Ecto neural progenitor cell (in vitro differentiated cells): ENCODE measurements at places on chromosomes 2 and 18.
A peak's percentile ranks its signal among the peaks of the same experiment; 100 is the strongest.

DNA sequence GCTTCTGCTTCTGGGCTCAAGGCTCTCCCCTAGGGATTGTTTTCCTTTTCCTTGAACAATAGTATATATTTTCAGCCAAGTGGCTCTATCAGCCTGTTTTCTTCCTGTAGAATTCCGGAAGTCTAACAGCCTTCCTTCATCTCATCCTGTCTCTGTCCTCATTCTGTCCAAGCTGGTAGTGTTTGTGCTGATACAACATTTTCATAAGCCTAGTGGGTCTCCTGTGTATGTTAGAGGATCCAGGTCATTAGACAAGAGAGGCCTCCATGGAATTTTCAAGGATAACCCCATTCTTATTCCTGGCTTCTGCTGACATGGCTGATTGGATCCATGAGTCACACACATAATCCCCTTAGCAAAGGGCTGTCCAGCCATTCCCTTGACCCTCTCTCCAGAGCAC lies 467.6 kb downstream of the PTPRM start:
- no peak for DNase-seq

- DNase-seq = peak; percentile 56
Observed at GRCh38 chr2:199603721-199604291, 146.1 kb upstream of the SATB2 start.

- DNase-seq = no peak
Observed at GRCh38 chr2:96241227-96241626, 24.6 kb downstream of the TMEM127 start.

DNA sequence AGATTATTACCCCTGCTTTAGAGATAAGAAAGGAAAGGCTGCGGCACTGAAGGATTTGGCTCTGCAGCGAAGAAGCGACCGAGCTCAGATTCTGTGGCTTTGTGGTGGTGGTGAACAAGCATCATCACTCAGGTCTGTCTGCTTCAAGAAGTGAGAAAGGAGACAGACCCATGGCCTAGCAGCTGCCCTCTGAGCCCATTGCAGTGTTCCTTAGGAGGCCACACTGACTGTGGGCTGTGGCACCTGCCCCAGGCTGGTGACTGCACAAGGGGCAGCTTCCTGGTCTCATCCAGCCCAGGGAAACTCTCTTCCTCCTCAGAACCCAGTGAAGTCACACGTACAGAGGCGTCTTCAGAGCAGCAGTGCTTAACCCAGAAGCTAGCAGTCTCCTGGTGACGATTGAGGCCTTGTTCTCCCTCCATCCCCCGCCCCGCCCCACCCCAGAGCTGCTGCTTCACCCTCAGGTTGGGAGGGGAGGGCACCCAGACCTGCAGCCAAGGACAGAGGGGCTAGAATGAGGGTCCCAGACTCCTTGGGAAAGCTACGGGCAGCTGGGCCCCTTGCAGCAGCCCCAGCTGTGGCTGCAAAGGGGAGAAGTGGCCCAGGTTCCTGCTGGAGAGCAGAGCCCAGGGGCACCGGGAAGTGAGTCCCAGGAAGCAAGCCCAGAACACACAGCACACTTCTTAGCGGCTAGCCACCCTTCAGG lies 22.2 kb downstream of the BIN1 start:
- no peak for DNase-seq

GRCh38 chr2:230520875-230521155 lies 104.8 kb downstream of the SP100 start:
- DNase-seq = no peak

DNA sequence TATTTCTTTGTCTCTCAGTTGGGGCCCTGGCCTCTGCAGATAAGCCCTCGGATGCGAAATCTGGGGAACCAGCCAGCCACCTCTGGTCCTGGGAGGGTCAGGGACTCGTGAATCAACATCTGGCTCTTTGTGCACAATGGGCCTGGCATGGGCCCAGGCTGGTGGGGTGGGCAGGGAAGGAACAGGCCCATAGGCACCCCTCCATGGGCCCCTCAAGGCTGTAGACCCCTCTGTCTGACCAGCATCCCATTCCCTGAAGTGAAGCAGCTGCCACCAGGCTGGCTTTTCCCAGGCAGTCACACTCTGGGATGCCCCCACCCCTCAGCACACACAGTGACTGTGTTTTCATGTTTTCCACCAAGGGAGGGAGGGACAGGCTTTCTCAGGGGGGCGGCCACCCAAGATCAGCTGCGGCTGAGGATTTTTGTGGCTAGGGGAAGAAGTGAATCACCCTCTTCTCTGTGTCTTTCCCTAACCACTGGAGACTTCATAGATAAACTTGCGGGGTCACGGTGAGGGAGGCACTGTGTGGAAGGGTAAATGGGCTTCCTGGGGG lies 166.0 kb downstream of the AGAP1 start:
- DNase-seq = no peak

DNA sequence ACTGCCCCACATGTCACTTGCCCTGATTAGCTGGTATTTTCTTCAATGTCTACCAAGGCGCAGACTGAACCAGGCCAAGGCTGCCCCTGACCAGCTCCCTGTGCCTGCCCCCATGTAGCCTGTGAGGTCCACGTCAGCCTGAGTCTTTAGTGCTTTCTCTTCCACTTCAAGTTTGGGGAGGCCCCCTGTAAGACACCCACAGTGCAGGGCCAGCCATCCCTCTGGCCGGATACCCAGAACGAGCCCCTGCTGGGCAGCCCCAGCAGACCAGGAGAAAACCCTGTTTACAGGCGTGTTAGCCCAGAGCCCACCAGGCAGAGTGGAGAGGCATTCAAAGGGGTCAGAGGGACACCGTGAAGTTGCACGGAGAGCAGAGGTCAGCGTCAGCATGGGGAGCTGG lies 92.4 kb downstream of the TFCP2L1 start:
- no peak for DNase-seq

DNA sequence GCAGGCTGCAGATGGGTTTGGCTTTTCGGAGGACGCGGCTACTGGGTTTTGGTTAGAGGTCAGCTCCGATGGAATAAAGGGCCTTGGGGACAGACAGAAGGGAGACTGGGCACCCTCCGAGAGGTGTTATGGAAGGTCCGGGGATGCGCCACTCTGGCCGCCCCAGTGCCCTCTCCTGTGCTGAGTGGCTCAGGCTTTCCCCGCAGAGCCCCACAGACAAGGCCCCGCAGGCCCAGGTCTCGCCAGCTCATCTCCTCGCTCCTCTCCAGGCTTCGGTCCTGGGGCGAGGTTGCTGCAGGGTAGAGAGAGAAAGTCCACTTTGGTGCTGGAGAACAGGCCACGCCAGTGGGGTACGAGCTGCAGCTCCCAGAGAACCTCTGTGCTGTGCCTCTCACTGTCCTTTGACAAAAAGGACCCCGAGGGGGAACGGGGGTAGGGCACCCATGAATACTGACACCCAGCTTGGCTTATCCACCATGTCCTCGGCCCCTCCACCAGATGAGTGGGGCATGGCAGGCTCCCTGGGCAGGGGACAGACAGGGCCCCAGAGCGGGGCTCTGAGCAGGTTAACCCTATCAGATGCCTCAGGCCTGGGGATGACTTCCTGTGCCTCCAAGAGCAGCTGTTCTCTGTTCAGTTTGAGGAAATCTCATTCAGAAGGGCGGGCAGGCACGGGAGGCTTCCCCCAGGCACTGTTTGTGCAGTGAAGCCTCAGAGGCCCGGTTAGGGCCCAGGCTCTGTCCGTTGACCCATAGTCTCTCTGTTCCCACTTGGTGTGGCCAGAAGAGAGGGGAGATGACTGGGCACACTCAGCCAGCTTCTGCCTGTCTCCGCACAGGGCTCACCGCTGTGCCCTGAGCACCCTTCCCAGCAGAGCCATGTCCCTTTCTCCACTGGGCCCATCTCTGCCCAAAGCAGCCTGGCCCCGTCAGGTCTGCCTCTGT lies 15.7 kb upstream of the CNNM3 start:
- DNase-seq = no peak

- no peak for DNase-seq
Observed at GRCh38 chr2:29134933-29135332, 19.7 kb downstream of the CLIP4 start.

GRCh38 chr2:21044694-21045371 lies 960 bp upstream of the APOB start:
- no peak for DNase-seq

DNA sequence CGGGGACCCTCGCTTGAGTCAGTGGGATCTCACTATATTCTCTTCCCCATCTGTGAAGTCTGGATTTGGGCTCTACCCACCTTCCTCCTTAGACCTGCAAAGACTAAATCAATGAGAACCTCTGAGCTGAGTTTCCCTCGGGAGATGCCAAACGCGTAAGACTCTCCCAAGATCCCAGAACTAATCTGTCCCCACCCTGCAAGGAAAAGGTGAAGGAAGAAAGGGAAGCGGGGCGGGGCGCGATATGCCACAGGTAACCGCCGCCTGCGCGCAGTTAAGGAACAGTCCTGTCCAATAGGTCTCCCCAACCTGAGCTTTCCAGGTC lies 780 bp downstream of the SRD5A2 start:
- no peak for DNase-seq

DNA sequence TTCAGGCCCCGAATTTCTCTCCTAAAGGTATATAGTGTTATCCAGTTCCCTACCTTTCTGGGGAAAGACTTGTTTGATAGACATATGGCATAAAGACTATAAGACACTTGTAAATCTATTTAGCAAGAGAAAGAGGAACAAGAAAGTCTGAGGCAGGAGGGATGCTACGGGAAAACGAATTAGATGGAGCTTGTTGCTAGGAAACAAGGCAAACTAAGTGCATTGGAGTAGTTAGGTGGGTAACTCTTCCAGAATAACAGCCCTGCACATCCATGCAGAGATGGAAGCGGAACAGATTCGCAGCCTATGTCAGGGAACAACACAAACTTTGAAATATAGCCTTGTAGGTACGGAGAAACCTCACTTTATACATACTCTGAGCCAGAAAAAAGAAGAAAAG lies 810.3 kb upstream of the CRIM1 start:
- no peak for DNase-seq

GRCh38 chr2:89767572-89768435 lies 1076.3 kb downstream of the RPIA start:
- no peak for DNase-seq

GRCh38 chr18:23618862-23619387 lies 32.6 kb upstream of the NPC1 start:
- peak; percentile 74 for DNase-seq

DNA sequence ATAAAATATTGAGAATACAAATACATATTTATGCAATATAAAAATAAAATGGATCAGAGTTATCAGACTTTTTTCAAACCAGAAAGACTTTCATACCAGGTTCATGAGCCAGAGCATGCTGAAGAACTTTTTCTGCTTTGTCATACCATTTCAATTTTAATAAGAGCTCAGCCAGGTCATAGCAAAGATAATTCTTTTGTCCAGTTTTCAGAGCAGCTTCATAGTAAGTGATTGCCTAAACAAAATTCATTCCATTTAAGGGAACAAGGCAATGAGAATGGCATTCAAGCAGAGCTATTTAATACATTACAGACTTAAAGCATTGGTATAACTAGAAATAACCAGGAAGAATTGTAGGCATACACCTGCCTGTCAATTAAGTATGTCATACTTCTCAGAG lies 42.3 kb downstream of the TTC21B start:
- DNase-seq = no peak

DNA sequence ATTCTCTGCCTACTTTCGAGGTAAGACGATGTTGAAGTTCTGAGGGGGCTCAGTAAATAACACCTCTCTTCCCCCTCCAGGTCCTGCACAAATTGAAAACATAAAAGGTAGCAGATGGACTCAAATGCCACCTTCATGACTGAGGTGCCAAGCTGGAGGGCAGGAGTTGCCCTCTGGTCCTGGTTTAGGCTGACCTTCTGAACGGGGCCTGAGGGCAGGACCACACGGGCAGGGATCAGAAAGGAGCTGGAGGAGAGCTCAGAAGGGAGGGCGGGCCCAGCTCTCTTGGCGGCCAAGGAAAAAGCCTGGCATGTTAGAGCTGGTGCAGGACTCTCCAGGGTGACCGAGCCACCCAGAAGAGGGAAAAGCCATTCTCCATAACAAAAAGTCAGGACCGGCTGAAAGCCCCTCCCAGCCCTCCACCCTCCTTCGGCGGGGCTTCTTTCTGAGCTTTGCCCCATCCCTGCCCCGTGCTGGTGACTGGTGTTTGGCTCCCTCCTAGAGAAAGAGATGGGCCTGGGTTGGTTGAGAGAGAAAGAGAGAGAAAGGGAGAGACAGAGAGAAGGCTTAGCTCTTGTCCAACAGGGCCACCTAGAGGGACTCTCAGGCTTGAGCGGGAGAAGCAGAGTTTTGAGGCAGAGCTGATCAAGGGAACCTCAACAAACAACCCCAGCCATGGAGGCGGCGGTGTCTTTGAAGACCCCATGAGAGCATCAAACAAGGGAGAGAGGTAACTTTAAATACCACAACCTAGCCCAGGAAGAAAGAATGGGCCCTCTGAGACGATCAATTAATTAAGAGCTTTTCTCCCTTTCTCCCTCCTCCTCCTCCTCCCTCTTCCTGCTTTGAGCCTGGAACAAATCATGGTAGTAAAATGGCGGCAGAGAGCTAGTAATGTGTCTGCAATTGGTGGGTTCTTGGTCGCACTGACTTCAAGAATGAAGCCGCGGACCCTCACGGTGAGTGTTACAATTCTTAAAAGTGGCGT lies 50.8 kb downstream of the WIPF1 start:
- peak; percentile 63 for DNase-seq

DNA sequence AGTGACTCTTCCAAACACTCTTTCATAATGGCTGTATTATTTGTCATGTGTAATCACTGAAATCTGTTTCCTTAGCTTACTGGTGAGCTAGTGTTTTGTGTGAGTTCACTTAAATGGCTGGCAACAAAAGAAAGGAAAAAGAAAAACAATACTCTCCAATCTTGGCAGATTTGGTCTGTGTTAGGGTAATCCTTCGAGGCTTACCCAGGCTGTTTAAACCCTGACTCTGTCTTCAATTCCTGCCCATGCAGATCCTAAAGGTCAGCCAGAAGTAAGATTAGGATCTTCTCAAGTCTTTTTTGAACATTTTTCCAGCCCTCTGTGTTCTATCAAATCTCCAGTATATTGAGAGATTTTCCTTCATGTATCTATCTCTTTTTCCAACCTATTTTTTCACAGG lies 85.3 kb downstream of the CCDC178 start:
- no peak for DNase-seq

GRCh38 chr2:25229279-25230197 lies 61.2 kb upstream of the POMC start:
- no peak for DNase-seq

DNA sequence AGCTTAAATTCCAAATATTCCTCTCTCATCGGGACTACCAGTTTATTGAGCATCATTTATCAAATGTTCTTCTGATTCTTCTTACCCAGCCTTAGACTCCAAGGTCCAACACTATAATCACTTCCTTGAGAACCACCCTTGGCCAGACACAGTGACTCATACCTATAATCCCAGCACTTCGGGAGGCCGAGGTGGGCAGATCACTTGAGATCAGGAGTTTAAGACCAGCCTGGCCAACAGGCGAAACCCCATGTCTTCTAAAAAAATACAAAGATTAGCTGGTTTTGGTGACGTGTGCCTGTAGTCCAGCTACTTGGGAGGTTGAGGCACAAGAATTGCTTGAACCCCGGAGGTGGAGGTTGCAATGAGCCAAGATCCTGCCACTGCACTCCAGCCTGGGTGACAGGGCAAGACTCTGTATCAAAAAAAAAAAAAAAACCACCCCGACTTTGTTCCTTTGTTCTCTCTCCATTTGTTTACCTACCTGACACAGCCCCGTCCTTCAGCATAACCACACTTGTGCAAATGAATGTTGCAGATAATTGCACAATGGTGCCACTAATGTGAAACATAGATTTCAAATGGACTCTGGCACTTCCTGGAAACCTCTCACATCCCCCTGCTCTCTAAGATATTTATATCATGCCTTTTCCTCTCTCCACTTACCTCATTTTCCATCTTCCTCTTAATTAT lies 38.9 kb upstream of the LPIN2 start:
- DNase-seq = no peak
